ENCODE measurements at places on chromosomes 11 and 22.

DNA sequence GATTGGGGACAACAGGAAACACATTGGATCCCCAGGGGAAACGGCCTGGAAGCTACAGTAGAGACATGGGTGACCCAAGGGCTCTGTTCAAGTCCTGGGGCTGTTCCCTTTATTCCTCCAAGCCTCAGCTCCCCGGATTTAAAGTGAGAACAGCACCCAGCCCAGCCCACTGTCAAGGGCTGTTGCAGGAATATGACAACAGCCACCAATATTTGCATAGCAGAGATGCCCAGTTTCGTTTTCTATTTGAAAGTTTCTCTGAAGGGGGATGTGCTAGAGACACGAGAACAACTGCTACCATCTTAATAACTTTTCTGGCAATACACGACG is 81.1 kb upstream of the WNT7B start:
- DNase-seq: no peak

GRCh38 chr11:27237643-27238042 is 125.4 kb downstream of the CCDC34 start:
- DNase-seq: no peak

GRCh38 chr11:82906236-82906635 is 4.7 kb downstream of the DDIAS start:
- no peak for DNase-seq

DNA sequence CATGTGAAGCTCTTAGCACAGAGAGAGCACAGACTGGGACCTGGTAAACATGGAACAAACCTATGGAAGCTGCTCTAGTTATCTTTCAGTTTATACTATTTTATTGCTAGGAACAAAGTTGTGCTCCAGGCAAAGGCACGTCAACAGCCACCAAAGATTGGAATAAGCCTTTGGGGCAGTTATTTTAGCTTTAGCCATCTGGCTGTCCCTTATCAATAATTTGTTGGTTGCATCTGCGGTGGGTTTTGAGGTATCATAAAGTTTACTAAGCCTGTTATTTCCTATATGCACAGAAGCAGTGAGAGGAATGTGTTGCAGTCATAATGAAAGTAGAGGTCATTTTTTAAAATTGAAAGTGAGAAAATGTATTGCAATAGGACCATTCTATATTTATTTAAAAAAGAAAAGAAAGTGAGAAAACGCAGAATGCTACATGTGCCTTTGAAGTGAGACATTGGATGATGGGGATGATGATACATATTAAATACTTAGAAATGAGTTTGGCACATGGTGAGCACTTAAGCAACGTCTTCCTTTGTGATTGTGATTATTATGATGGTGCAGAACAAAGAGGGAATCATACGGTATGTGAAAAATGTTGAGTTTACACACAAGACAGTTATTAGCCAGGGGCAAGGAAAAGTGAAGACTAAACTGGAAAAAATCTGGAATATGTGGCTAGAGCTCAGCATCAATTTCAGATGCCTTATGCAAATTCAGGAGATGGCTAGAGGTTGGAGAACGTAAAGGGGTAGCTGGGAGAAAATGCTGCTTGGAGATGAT is 58.3 kb downstream of the PRR5L start:
- no peak for DNase-seq

DNA sequence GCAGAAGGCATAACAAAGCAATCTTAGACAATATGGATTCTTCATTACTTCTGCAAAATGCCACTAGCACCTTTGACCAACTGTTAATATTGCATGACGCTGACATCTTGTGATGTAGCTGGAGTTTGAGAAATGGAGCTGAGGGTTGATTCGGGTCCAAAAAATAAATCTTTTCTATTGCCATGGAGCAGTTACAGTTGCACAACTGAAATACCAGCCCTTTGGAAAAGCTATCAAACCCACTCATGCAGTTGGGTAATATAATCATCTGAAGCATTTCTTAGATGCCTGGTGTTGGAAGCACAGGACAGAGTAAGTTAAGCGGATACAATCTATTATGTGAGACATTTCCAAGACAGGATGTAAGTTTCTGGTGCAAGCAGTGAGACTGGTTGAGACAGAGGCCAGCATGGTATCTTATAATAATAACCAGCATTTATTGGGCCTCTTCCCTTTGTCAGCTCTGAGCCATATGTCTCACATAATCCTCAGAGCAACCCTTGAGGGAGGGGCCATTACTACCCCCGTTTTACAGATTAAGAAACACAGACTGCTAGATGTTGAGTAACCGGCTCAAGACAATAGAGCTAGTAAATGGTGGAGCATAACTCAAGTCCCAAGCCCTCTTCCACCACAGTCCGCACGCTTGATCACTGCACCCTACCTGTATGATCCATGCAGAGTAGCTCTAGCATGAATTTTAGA is 74.9 kb upstream of the CAPRIN1 start:
- DNase-seq: no peak

DNA sequence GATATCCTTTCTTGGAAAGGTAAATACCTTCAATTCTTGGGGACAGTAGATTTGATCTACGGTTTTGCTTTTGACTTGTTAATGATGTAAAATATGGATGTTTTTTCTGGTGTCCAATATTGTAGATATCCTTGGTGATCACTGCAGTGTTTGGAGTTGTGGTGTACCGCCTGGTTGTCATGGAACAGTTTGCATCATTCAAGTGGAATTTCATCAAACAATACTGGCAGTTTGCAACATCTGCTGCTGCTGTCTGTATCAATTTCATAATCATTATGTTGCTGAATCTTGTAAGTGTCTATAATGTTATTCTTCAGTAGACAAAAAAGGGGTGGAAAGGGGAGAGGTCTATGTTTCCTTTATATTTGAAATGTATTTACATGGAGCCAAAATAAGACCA is 27.4 kb upstream of the MUC15 start:
- DNase-seq: no peak

- no peak for DNase-seq
These were observed 80.3 kb downstream of the CASP12 start for GRCh38 chr11:104817973-104818372.
